ENCODE measurements at places on chromosomes 13 and 19. TPM values are rescaled to one million over a fixed set of nuclear protein-coding genes. Genes with fewer than 3 reads are reported as not detected.

The CLASRP gene
- 23.6 TPM for polyA plus RNA-seq

The FCER2 gene
- polyA plus RNA-seq = not detected

The SULT2A1 gene
- not detected for polyA plus RNA-seq

The ZNF540 gene
- polyA plus RNA-seq = 1.8 TPM

The MAB21L1 gene
- polyA plus RNA-seq = 0.20 TPM

The ZNF222 gene
- 1.8 TPM for polyA plus RNA-seq

The GPR4 gene
- polyA plus RNA-seq = 24.8 TPM

The INSR gene
- 28.1 TPM for polyA plus RNA-seq
